ENCODE measurements at places on chromosomes 3 and 15. TPM values are rescaled to one million over a fixed set of nuclear protein-coding genes. Genes with fewer than 3 reads are reported as not detected.
A peak's percentile ranks its signal among the peaks of the same experiment; 100 is the strongest.

GRM7 gene
- not detected for total RNA-seq

SPSB4 gene
- total RNA-seq = not detected

PIGZ gene
- total RNA-seq = 0.49 TPM

DNA sequence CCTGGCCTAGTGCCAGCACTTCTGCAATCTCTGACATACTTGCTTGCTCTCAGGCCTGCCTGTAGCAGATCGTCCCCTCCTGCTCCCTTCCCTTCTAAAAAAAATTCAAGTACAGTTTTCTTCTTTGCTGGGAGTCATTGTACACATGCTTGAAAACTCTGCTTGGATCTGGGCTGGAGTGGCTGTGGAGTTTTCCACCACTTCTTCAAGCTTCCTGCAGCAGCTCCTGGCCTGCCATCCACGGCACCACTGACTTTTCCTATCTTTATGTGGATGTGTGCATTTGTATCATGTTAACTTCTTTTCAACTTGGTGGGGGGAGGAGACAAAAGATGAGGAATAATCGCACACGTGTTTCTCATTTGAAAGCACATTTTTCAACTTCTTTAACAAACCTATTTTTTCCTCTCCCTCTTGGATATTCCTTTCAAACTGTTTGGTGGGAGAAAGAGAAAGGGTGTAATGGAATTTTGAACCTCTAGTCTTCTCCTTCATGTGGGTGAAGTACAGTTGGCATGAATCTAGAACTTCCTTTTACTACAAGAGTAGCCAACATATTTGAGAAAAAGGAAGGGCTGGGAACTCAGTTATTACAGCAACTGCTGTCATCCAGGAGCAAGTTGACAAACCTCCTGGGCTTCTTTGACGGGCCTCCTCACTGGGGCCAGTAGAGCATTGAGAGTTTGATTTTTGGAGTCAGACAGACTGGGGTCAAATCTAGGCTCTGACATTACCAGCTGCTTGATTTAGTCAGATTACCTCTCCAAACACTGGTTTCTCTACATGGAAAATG, 61.2 kb upstream of the LRTM1 start:
- H3K36me3 ChIP-seq = no peaks in the 10 kb centered on the region
- no peak overlapping the region for H3K4me3 ChIP-seq
- no peak overlapping the region for H3K27ac ChIP-seq
- no peaks in the 10 kb centered on the region for H3K27me3 ChIP-seq
- no peak for DNase-seq

DNA sequence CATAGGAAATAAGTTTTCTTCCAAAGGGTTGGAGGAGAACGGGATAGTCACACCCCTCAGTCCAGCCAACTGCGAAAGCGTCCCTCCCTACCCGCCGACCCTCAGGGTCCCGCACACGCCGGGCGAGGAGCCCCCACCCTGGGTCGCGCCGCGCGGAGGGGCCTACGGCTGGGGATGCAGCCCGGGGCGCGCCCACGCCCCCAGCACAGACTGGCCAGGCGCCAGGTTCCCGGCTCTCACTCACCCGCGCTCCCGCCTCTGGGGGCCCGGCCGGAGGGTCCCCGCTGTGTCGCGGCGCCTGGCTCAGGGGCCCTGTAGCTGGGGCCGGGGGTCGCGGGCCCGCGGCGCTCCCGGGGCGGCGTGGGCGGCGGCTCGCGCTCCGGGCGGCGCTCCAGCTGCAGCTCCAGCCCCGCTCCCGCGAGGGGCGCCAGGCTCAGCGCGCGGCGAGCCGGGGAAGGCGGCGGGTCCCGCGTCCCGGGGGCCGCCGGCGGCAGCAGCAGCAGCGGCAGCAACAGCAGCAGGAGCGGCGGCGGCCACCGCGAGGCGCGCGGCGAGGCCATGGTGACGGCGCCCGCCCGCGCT, 375 bp downstream of the HEG1 start:
- H3K27ac ChIP-seq = peak overlapping the region; percentile 77
- peaks cover 44% of the 10 kb centered on the region for H3K4me1 ChIP-seq
- no peaks in the 10 kb centered on the region for H3K36me3 ChIP-seq
- peak overlapping the region; percentile 95 for H3K4me3 ChIP-seq
- peak; percentile 16 for DNase-seq

DNA sequence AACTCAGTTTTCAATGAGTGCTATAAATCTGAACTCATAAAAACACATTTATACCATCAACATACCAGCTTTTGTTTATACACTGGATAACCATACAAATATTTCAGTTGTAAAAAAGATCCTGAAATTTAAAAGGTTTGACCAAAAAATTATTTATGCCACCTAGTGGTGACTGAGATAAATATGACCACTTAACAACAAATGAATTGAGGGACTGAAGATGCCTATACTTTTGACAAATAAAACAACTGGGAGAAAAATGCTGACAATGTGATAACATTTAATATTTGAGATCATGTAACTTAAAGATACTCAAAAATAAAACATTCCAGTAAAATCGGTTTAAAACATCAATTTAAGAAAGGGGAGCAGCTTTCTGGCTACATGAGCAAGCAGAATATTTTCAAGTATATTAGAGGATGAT, 30.4 kb downstream of the ATG3 start:
- no peak overlapping the region for H3K4me3 ChIP-seq
- no peaks in the 10 kb centered on the region for H3K4me1 ChIP-seq
- no peaks in the 10 kb centered on the region for H3K27me3 ChIP-seq
